Right atrium auricular region (tissue), 2 donors: ENCODE measurements at places on chromosomes 11 and 22. TPM values are rescaled to one million over a fixed set of nuclear protein-coding genes. Genes with fewer than 3 reads are reported as not detected.
A peak's percentile ranks its signal among the peaks of the same experiment; 100 is the strongest.

DNA sequence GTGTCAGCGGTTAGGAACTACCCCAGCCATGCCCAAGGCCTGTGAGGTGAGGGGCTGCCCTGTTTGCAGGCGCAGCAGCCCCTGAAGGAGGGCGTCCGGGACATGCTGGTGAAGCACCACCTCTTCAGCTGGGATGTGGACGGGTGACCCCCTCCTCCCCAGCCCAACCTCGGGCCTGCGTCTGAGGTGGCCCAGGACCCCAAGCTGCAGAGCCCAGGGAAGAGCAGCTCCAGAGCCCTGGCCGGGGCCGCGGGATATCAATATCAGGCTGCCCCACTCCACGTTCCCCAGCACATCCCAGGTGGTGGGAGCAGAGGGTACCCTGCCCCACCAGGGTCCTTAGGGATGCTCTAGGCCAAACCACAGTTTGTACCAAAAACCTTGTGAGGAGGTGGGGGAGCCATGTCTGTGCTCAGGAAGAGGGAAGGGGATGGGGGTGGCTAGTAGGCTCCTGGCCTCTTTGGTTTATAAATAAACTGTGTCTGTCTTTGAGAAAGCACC lies 39.3 kb downstream of the SGSM3 start:
- H3K36me3 ChIP-seq = peaks cover 79% of the 10 kb centered on the region
- H3K27me3 ChIP-seq = no peaks in the 10 kb centered on the region
- no peak overlapping the region for H3K27ac ChIP-seq
- H3K4me3 ChIP-seq = no peak overlapping the region

- peaks cover 14% of the 10 kb centered on the region for H3K4me1 ChIP-seq
- H3K27ac ChIP-seq = no peak overlapping the region
- no peaks in the 10 kb centered on the region for H3K36me3 ChIP-seq
- H3K4me3 ChIP-seq = no peak overlapping the region
- no peak for DNase-seq
Measured at GRCh38 chr11:35978183-35978582, 34.3 kb downstream of the LDLRAD3 start.

DNA sequence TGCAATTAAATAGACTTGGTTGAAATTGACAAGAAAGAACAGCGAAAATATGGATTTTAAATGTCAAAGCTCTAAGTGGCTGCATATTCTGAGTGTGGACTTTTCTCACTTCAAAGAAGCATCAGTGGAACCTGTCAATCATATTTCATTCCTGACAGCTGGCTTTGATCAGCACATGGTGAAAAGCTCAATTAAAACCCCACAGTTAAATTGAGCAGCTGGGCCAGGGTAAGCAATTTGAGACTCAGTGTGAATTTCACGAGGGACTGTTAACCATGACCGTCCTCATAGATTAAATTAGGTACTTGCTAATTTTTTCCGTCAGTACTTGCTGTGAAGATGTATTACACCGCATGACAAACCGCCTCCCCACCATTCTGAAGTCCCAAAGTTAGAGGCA lies 11.0 kb upstream of the OR10D3 start:
- no peak overlapping the region for H3K27ac ChIP-seq
- no peaks in the 10 kb centered on the region for H3K4me1 ChIP-seq
- no peaks in the 10 kb centered on the region for H3K27me3 ChIP-seq
- DNase-seq = no peak
- H3K4me3 ChIP-seq = no peak overlapping the region

Gene UPK2
- not detected for total RNA-seq

DNA sequence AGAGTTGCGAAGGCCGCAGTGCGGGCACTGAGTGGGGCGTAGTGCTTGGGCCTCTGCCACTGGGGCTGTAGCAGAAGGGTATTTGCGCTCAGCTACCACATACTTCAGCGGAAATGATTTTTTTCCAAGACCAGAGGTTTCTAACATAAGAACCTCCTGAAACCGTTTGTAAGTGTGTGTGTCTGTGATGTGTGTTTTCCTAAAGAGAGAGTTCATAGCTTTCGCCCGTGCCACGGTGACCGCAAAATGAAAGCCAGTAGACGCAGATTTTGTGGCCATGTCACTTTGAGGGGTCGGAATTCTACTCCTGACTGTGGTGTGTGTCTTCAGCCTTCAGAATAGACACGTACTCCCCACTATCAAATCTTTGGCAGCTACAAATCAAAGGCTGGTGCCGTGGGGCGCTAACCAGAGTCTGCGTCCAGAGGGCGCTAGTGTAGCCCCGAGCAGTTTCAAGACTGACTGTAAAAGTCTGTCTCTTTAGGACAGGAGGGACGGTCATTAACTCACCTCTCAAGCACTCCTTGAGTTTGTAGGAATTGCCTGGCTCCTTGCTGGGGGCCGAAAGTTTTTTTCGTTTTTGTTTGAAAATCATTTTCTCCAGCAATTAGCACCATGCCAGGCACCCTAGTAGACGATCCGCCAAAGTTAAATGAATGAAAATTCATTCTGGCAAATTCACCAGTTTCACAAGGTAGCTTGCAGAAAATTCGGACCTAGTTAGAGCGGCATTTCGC lies 2.5 kb upstream of the CALCA start:
- DNase-seq = peak; percentile 65
- H3K36me3 ChIP-seq = no peaks in the 10 kb centered on the region
- H3K27ac ChIP-seq = no peak overlapping the region
- no peaks in the 10 kb centered on the region for H3K4me1 ChIP-seq
- no peak overlapping the region for H3K4me3 ChIP-seq
- peaks cover 35% of the 10 kb centered on the region for H3K27me3 ChIP-seq

DNA sequence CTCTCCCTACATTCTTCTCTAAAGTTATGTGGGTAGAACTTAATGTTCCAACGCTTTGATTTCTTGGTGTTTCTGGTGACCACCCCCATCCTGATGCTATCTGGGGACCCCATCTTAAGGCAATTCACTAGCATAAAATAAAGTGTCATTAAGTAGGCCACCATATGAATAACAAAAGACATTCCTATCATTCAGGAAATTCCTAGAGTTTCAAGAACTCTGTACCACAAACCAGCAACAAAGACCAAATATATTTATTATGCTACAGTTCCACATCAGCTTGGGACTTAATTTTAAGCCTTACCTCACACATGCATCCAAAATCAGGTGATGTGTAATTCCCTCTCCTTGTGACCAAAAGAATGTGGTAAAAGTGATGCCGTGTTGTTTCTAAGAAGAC lies 254.6 kb upstream of the LRRC4C start:
- H3K36me3 ChIP-seq = no peaks in the 10 kb centered on the region
- no peaks in the 10 kb centered on the region for H3K27me3 ChIP-seq
- H3K4me1 ChIP-seq = no peaks in the 10 kb centered on the region
- no peak for DNase-seq
- no peak overlapping the region for H3K27ac ChIP-seq
